ENCODE measurements at places on chromosomes 12 and 14. TPM values are rescaled to one million over a fixed set of nuclear protein-coding genes. Genes with fewer than 3 reads are reported as not detected.

Gene FAM90A1
- total RNA-seq: not detected

Gene LUM
- 18.1 TPM for total RNA-seq

Gene OR4E2
- total RNA-seq: not detected

Gene CPNE6
- not detected for total RNA-seq

- no peak for DNase-seq
- H3K27ac ChIP-seq: peak overlapping the region; percentile 37
- no peaks in the 10 kb centered on the region for H3K4me1 ChIP-seq
Observed at GRCh38 chr14:76719666-76720065, 41.6 kb upstream of the VASH1 start.

DNA sequence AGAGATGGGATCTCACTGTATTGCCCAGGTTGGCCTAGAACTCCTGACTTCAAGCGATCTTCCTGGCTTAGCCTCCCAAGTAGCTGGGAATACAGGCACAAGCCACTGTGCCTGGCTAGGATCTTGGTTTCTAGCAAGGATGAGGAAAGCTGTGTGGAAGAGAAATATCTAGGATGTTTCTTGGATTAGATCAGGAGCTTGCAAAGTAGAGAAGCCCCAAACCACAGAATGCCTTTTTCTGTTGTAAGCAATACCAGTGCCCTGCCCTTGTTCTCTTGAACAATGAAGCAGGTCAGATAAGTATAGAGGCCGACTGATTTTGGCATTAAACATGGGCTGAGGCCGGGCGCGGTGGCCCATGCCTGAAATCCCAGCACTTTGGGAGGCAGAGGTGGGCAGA lies 44.3 kb upstream of the STRN3 start:
- H3K27ac ChIP-seq: no peak overlapping the region
- no peaks in the 10 kb centered on the region for H3K27me3 ChIP-seq
- no peak for DNase-seq
- no peaks in the 10 kb centered on the region for H3K36me3 ChIP-seq

DNA sequence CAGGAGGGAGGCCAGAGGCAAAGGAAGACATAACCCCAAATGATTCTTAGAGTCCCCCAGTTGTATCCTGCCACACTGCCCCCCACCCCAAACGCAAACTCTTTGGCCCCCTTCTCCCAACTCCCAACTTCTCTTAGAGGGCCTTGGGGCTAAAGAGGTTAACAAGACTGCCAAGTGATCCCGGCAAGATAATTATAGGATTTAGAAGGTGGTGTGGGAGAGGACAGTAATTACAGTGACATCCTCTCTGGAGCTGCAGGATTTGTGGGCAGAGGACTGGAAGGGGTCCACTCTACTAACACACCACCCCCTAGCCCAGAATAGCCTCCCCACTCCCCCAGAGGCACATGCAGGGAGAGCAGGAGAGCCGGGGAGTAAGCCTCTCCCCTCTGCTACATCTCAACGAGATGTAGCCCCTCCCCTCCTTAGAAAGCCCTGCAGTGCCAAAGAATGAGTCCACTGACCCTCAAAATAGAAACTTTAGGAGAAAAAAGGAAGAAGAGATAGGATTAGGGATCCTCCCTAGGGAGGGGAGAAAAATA lies 5.3 kb upstream of the GDF11 start:
- no peaks in the 10 kb centered on the region for H3K36me3 ChIP-seq
- H3K4me3 ChIP-seq: no peak overlapping the region
- H3K27ac ChIP-seq: peak overlapping the region; percentile 9
- peaks cover 16% of the 10 kb centered on the region for H3K4me1 ChIP-seq
- no peak for DNase-seq
- peaks cover 5% of the 10 kb centered on the region for H3K27me3 ChIP-seq

GRCh38 chr12:68789144-68789878 lies 18.7 kb upstream of the MDM2 start:
- peak overlapping the region; percentile 86 for H3K27ac ChIP-seq
- DNase-seq: no peak
- H3K36me3 ChIP-seq: no peaks in the 10 kb centered on the region
- no peaks in the 10 kb centered on the region for H3K27me3 ChIP-seq
- H3K4me1 ChIP-seq: peaks cover 24% of the 10 kb centered on the region

GRCh38 chr14:33978892-33979612 lies 28.2 kb upstream of the EGLN3 start:
- H3K4me3 ChIP-seq: no peak overlapping the region
- no peak overlapping the region for H3K27ac ChIP-seq
- no peak for DNase-seq
- no peaks in the 10 kb centered on the region for H3K27me3 ChIP-seq

Measured in liver (tissue), 10 donors.